ENCODE measurements at places on chromosomes 6 and 20. TPM values are rescaled to one million over a fixed set of nuclear protein-coding genes. Genes with fewer than 3 reads are reported as not detected.

DNA sequence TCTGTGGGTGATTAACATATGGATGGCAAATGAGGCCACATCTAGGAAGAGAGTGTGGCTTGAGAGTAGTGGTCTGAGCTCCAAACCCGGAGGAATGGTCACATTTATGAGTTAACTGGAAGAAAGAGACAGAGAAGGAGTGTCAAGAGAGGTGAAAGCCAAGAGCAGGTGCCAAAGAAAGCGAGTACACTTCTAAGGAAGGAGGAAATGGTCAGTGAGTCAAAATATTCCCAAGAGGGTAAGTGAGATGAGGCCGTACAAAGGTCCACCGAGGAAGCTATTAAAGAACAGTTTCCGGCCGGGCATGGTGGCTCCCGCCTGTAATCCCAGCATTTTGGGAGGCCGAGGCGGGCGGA lies 104.5 kb upstream of the RNF24 start:
- ATAC-seq: no peak

DNA sequence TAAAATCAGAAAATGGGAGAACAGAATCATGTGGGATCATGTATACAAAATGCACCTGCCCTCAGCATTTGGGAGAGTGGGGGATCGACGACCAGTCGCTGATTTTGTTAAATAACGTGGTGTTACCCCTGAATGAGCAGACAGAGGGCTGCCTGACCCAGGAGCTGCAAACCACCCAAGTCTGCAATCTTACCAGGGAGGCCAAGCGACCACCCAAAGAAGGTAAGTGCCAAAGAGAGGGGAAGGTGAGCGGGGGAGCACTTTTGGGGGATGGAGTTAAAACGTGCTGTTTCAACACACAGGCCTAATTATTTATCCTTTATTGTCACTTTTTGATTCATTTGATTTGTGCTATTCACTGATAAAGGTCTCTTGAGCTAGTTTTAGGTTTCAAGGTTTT lies 4.1 kb downstream of the ADGRB3 start:
- ATAC-seq: no peak

DNA sequence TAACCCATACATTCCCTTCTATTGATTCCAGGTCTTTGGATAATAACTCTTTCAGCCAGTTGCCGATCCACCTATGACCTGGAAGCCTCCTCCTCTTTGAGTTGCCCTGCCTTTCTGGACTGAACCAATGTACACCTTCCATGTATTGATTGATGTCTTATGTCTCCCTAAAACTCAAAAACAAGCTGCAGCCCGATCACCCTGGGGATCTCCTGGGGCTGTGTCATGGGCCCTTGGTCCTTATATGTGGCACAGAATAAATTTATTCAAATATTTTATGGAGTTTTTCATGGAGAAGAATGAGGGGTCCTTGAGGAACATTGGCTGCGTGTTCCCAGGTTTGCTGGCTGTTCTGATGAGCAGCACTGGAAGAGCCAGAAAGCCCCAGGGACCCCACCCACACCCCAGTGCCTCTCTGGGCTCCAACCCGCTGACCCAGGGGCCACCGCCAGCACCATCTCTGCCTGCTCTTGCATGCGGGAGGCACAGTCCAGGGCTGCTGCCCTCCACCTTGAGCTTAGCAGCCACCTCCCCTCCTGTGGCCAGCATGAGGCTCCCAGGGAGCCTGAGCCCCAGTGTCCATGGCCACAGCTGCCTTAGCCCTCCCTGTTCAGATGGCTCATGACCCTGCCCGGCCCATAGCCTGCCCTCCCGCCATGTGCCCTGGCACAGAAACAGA lies 36.5 kb upstream of the CST7 start:
- no peak for ATAC-seq

DNA sequence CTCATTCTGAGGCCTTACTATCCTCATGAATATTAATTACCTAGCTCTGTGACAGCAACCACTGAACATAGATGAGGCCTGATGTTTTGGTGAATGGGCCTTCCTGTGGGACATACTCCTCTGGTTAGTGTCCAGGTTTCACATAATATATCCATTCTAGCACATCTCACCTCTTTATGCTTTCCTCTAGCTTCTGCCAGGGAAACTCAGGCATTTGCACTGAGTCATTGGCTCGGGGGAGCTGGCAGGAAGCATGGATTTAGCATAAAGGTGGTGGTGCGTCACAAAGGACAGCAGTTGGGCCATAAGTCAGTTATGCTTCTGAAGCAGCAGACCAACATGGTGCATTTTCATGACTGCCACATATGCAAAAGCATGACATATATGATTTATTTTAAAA lies 37.5 kb upstream of the TMEM170B start:
- no peak for ATAC-seq

DNA sequence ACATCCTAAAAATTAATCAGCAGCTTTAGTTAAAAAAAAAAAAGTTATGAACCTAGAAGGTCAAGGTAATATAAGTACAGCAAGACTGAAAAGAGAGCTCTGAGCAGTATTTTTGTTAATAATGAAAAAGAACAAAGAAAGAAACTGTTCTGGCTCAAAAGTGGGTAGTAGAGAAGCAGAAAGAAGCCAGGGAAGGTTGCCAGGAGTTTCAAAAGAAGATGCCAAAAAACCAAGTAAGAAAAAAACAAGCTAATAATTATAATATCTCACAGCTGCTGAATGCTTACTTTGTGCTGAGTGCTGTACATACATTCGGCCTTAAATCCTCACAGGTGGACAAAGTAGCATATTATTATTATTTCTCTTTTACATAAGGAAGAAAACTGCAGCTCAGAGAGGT lies 31.9 kb downstream of the NRSN1 start:
- ATAC-seq: no peak

GRCh38 chr20:5481872-5482271 lies 165.1 kb upstream of the PROKR2 start:
- ATAC-seq: no peak

DNA sequence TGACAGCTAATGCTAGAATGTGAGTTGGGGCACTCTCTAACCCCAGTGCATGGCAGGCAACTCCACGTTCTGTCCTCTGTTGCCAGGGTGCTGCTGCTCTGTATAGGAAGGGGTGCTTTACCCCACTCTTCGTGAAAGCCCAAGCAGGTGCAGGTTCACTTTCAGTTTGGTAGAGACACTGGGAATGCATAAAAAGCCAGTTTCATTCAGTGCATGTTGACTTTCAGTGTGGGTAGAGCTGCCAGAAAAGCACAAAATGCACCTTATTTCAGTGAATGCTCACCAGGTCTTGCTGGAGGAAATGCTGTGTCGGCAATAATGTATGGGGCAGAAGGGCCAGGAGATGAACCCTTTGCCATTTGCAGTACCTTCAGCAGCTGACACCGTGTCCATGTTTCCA lies 62.1 kb upstream of the ADGRB3 start:
- no peak for ATAC-seq

- no peak for ATAC-seq
Measured at GRCh38 chr6:11263291-11263775, 30.9 kb upstream of the NEDD9 start.

DNA sequence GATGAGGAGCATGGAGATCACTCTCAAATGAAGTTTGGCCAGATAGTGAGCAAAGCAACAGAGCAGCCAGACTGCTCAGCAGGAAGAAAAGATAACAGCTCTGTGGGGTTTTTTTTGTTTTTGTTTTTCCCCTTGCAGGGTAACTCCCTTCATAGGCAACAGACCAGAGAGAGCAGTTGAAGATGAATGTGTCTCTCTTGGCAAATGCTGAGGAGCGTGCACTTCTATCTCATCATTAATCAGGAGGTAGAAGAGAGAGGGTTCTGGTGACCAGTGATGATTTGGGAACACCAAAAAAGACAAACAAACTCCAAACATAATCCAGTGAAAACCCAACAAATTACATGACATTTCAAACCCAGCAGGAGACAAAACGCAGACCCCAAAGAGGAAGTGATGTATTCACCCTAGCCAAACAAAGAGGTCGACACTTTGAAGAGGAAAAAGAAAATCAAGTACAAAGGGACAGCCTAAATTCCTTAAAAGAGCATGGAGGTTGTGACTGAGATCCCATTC lies 66.2 kb upstream of the RREB1 start:
- ATAC-seq: no peak

- ATAC-seq: no peak
Measured at GRCh38 chr20:38095017-38095686, 61.6 kb downstream of the RPRD1B start.

DNA sequence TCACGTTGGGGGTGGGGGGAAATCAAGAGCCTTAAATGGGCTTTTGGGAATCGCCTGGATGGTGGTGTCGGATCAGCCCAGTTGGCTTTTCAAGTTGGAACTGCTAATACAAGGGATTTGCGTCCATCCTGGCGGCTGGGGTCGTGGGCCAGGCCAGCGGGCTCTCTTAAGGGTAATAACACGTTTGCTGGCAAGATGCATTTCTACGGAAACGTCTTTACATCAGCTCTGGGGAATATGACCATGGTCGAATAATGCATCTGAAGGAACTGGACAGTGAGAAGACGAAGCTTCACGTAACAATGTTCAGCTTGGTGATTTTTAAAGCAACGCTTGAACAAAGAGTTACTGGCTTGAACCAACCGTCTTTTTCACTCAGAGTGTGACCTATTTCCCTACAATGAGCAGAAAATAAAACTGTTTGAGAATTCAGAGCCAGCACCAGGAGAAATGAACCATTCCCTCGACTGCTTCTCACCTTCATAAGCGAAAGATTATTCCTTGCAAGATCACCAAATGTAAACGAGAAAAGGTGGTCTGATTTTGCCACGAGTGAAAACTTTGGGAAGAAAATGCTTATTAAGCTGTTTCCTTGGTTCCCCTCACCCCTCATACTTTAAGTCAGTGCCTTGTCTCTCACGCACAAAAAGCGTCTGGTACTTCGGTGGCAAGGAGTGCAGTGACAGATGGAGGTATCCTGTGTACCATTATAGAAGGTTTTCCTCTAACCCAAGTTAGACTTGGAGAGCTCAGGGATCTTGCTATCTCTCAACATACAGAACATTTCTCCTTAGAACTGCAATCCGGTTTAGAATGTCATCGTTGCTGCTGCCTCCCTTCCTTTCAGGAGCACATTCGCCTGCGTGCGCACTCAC lies 1.4 kb upstream of the MARCKS start:
- ATAC-seq: no peak

PANK2 gene
- total RNA-seq: 64.3 TPM

UBR2 gene
- 36.6 TPM for total RNA-seq

CNBD2 gene
- total RNA-seq: 5.1 TPM

RNF144B gene
- 1.4 TPM for total RNA-seq

HLA-DMA gene
- 22.4 TPM for total RNA-seq

Measured in activated T-helper 17 cell treated with anti-CD3 and anti-CD28 coated beads, Interleukin-2, amount 50 U/mL, for 72 hours (primary cell).